Stimulated activated CD4-positive, alpha-beta T cell treated with anti-CD3 and anti-CD28 coated beads, Interleukin-12 subunit alpha, Interleukin-12 subunit beta, amount 100 ng/mL, for 24 hours (primary cell): ENCODE measurements at places on chromosomes 5 and 9.

DNA sequence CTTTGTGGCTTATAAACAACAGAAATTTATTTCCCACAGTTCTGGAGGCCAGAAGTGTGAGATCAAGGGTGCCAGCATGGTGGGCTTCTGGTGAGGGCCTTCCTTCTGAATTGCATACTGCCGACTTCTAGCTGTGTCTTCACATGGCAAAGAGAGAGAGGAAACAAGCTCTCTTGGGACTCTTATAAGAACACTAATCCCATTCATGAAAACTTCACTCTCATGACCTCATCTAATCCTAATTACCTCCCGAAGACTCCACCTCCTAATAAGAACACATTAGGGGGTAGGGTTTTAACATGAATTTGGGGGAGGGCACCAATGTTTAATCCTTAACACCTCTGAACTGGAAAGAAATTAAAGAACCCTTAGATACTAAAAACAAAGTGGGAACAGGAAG is 75.9 kb upstream of the MINAR2 start:
- DNase-seq = no peak

DNA sequence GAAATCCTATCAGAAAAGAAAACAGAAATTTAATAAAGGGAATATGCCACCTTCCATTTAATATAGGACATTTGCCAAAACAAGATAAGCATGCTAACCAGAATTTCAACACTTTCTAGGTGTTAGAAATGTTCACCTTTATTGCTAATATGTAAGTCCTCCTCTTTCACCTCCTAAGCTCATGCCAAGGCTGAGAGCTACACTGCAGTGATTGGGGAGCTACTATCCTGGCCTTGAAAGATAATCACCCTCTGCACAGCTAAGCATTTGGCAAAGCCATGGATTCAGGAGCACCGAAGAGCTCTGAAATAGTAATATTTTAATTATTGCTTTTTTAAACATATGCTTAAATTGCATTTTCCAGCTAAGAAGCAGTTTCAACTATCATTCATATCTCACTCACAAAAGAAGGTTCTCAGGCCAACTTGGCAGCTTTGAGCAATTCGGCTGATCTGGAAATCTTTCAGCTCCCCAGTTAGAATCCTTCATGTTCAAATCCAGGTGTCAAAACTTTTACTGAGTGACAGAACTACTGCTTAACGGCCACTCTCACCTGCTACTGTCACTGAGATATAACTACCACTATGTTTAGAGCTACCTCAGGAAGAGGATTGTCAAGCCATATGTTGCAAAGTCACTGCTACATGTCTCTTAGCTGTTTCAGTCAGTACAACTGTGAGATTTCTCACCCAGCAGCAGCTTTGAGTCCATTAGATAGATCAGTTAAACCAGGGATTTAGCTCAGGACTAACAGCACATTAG is 302.0 kb downstream of the NFIB start:
- no peak for DNase-seq

GRCh38 chr5:146048994-146049703 is 56.2 kb downstream of the PLAC8L1 start:
- DNase-seq = peak; percentile 22

GRCh38 chr5:59221769-59222168 is 638.9 kb downstream of the RAB3C start:
- no peak for DNase-seq

DNA sequence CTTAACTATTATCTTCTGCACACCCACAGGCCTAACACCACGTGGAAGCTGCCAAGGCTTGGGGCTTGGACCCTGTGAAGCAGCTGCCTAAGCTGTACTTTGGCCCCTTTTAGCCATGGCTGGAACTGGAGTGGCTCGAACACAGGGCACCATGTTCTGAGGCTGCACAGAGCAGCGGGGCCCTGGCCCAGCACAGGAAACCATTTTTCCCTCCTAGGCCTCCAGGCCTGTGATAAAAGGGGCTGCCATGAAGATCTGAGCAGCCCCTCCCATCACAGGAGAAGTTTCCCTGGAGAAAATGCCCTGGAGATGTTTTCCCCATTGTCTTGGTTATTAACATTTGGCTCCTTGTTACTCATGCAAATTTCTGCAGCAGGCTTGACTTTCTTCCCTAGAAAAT is 126.3 kb downstream of the MELK start:
- DNase-seq = no peak

DNA sequence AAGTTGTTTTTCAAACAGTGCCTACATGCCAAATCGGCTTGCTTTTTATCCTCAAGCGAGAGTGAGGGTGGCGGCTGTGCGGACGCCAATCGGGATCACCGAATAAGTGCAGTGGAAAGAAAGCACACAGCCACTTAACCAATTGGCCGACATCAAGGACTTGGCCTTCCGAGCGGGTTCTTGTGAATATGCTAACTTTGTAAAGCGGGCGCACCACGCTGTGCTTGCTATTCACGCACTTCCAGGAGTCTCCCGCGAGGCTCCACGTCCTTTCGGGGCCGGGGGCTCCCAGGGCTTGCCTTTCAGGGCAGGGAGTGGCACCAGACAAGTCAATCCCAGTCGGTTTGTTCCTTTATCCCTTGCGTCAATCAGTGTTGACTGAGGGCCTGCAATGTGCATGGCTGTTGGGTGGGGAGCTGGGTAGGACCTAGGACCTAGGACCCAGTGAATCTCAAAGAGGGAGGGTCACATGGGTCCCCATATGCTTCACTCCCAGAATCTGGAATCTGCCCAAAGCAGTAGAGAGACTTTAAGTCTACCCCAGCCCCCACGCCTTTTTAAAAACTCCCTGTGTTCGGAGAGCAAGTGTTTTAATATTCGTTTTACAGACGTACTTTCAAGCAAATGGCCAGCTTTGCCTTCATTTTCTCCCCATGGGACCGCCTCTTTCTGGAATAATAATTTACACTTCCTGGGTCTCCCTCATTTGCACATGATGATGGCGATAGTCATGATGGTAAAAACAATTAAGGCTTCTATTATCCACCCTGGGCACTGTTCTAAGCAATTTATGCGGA is 2.0 kb upstream of the GCNT4 start:
- DNase-seq = no peak

DNA sequence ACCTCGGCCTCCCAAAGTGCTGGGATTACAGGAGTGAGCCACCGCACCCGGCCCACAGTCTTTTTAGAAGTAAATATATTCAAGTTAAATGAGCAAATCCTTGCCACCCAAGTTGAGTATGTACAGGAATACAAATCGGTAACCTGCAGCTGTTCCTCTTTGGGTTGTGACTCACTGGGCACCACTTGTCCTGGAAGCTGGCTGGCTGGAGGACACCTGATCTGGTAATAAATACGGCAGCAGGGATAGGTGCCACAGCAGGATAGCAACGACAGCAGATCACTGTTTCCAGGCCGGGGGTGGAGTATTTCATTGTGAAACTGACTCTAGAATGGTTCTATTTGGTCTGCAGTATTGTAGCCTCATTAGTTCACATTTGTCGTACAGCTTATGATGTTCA is 35.7 kb upstream of the SLC36A2 start:
- DNase-seq = no peak

DNA sequence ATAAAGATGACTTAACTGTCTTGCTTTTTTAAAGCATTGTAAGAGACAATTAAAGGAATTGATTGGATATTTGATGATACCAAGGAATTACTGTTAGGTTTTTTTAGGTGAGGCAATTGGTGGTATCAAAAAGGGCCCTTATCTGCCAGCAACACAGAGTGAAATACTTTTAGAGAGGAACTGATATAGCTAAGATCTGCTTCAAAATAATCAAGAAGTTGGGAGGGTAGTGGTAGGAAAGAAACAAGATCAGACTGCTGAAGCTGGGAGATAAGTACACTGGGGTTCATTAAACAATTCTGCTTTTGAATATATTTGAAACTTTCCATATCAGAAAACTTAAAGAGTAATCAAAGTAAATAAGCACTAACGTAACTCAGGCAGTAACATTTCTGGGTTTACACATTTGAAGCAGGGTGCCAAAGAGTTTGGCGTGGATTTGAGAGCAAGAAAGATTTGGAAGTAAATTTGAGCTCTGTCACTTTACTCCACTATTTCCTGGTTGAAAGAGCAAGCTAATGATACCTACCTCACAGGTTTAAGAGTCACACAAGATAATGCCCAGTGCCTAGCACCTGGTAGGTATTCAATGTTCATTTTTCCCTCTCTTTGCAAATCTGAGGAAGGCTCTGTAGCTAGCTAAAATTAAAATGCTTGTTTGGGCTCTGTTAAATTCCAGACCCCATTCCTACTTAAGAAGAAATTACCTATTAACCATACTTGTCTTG is 6.9 kb downstream of the ERMP1 start:
- DNase-seq = no peak

- no peak for DNase-seq
These were observed 194.0 kb downstream of the IRX1 start for GRCh38 chr5:3789519-3790193.

DNA sequence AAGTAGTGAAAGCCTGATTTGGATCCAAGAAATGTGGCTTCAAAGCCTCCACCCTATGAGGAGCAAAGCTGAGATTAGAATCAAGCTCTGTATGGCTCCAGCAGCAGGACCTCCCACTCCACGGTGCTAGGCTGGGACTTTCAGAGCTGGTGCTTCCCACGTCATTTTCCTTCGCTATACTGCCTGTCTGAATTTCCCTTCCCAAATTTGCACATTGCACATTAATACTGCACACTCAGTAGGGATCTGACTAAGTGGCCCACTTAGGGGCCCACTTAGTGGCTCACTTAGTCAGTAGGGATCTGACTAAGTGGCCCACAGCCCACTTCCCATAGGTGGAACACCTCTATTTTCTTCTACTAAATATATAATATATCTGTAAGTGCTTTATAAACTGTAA is 14.1 kb upstream of the SPDL1 start:
- DNase-seq = no peak

- no peak for DNase-seq
These were observed 77.5 kb upstream of the IFNE start for GRCh38 chr9:21559402-21560280.

DNA sequence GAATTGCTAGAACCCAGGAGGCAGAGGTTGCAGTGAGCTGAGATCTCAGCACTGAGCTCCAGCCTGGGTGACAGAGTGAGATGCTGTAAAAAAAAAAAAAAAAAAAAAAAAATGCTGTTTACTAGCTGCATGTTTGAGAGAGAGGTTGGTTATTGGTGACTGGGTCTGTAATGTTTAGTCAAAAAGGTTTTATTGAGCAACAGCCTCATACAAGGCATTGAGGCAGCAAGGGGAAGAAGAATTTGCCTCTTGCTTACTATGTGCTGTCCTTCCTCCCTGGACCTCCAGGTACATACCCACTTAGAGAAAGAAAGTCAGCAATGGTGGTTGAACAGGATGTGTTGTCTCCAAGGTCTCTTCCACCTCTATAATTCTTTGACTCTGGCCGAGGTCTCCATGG is 140.7 kb upstream of the SPRY4 start:
- DNase-seq = no peak

DNA sequence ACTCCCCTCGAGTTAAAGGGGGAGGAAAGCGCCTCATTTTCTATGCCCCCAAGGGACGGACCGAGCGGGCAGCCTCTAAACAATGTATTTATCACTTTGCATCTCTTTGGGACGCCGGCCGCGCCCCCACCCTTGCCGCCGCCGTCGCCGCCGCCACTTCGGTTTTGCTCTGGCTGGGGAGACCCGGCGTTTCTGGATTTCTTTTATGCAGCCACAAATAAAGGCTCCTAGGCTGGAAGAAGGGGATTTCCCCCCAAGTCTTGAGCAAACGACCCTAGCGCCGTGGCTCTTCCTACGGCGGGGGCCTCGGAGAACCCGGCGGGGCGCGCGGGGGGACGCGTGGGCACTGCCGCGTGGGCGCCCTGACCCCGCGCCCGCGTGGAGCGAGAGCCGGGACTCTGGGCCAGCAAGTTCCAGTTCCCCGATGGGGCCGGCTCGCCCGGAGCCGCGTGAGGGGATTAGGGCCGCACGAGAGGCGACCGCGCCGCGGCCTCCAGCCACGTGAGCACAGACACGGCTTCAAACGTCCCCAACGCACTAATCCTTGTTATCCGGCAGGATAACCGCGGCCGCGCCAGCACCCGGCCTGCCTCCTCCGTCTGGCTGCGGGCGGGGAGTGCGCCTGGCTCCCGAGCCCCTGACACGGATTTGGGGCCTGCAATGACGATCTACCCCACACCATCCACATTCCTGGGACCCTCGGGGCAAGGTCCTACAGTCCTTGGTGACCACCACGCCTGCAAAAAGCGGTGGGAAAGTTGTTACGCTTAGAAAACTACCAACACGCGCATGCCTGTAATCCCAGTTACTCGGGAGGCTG is 7.9 kb upstream of the NEUROG1 start:
- no peak for DNase-seq

GRCh38 chr5:176157656-176158055 is 80.6 kb upstream of the SIMC1 start:
- DNase-seq = no peak

- DNase-seq = no peak
These were observed 29.5 kb downstream of the RAI14 start for GRCh38 chr5:34685485-34686165.

DNA sequence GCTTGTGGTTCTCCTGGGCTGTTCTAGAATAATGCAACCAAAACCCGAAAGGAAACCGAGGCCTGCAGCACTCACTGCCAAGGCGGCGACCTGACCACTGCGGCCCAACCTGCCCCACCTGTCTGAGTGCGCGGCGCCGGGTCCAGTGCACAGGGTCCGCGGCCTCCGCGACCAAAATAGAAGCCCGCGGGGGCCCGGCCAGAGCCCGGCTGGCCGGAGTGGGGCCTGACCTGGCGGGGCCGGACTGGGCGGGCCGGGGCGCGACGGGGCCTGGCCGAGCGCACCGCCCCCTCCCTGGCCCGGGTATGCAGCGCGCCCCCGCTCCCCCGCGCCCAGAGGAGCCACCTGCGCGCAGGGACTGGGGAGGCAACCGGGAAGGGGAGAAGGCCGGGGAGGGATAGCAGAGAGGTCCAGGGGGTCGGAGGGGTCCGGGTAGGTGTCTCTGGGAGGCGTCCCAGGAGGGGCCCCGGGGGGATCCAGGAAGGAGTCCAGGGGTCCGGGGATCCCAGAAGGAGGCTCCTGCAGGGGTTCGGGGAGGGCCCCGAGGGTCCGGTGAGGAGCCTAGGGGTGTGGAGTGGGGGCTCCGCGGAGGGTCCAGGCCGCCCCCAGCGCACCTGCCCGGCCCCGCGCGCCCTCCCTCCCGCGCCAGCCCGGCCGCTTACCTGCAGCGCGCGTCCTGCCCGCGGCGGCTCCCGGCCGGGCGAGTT is 503 bp downstream of the SEMA4D start:
- DNase-seq = no peak

- DNase-seq = no peak
These were observed 3.3 kb downstream of the ENTPD2 start for GRCh38 chr9:137050570-137050969.

GRCh38 chr5:11289208-11289607 is 528.2 kb upstream of the DAP start:
- no peak for DNase-seq
